Tongue (tissue), 3 donors: ENCODE measurements at places on chromosomes 4 and X.

- no peak for DNase-seq
These were observed 3.8 kb upstream of the OPN1LW start for GRCh38 chrX:154140206-154140605.

DNA sequence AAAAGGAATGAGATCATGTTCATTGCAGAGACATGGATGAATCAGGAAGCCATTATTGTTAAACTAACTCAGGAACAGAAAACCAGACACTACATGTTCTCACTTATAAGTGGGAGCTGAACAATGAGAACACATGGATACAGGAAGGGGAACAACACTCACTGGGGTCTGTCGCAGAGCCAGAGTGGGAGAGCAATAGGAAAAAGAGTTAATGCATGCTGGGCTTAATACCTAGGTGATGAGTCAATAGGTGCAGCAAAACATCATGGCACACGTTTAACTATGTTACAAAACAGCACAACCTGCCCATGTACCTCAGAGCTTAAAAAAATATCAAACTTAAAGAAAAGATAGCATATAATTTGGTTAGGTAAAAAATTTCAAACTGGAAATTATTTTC lies 281.4 kb downstream of the PABPC4L start:
- no peak for DNase-seq

- no peak for DNase-seq
These were observed 185.0 kb upstream of the GLRA2 start for GRCh38 chrX:14344172-14344940.

- no peak for DNase-seq
These were observed 125.5 kb downstream of the C4orf51 start for GRCh38 chr4:145805490-145805889.

- peak; percentile 77 for DNase-seq
These were observed 9.6 kb downstream of the GPC4 start for GRCh38 chrX:133405498-133406185.

- DNase-seq = peak; percentile 68
These were observed 70.9 kb downstream of the INTS12 start for GRCh38 chr4:105637408-105638176.

GRCh38 chrX:64642482-64642881 lies 247.2 kb upstream of the MTMR8 start:
- DNase-seq = no peak

DNA sequence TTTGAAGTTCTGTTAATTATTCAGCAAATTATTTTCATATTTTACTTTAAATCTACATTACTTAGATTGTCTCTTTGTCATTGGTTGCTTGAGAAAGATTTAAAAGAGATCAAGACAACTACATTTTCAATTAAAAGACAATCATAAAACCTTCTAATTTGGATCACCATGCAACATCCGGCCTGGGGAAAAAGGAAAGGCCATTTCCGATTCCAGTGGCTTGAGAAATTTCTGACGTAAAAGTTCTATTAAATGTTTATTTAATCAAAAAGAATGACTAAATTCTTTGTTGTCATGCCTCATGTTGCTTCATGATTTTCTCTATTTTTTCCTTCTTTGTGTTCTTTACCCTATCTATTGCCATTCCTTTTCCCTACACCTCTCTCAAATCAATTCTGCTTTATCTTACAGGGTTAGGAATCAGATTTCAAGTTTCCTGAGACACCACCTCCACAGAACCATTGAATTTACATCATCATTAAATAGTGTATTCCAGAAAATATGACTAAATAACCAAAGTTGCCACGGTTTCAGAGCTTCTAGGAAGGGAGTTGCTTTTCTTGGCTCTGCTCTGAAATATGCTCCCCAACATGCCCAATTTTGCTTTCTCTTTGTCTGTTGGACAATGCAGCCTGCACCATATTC lies 124.6 kb upstream of the ACSL4 start:
- no peak for DNase-seq

- no peak for DNase-seq
These were observed 184.2 kb upstream of the HCCS start for GRCh38 chrX:10926891-10927290.

DNA sequence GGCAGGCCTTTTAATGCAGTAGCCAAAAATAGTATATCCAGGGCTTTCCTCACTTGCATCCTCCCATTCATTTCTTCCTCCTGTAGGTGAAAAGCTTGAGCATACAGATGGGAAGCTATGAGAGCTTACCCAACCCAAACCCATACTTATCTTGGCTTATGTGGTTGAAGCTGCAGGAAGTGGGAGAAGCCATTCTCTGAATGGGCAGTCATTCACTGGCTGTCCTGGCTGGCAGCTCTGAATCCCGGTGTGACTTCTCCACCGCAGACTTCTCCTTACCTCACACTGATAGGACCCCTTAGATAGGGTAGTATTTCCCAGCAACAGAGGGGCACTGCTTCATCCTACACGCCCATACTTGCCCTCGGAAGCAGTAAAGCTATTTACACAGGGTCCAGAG lies 125.4 kb downstream of the AMMECR1 start:
- no peak for DNase-seq

DNA sequence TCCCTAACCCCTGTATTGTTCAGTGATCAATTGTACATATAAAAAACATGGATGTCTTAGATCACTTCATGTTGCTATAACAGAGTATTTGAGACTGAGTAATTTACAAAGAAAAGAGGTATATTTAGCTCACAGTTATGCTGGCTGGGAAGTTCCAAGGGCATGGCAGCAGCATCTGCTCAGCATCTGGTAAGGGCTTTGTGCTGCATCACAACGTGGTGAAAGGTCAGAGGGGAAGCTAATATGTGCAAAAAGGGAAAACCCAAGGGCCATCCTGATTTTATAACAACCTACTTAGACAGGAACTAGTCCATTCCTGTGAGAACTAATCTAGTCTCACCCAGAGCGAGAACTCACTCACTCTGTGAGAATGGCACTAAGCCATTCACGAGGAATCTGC lies 128.2 kb upstream of the OTUD4 start:
- no peak for DNase-seq

DNA sequence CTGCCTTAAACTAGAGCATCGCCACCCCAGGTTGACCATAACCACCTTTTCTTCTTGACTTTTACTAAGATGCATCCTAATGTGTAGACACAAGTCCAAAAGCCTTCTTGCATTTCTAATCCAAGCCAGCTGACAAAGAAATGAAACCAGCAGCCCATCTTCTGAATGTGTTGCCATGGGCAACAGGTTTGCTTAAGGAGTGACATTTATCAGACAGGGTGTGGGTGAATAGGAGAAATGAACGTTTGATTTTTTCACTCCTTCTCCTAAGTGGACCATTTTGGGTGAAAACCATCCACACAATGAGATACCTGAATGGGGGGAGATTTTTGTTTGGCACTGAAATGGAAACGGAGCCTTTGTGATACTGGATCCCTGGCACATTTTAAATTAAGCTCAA lies 72.7 kb upstream of the C4orf50 start:
- no peak for DNase-seq
